Right hindlimb (tissue), 1 donor: ENCODE measurements at places on chromosomes 4 and X.

DNA sequence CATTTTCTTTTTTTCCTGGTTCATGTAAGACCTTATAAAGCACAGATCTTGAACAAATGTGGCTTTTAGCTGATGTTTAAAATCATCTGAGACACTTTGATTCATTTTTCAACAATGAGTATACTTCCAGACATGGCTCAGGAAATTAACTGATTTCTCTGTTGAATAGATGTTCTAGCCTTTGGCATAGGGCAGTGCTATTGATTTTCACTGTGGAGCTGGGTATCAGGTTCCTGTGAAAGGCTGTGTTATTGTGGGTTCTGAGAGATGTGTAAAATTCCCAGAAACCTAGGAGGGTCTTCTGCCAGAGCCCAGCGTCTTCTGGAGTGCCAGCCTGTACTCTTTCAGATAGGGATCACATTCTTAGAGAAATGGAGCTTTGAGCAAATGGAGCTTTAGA lies 278.9 kb downstream of the EPHA5 start:
- DNase-seq, result no peak

DNA sequence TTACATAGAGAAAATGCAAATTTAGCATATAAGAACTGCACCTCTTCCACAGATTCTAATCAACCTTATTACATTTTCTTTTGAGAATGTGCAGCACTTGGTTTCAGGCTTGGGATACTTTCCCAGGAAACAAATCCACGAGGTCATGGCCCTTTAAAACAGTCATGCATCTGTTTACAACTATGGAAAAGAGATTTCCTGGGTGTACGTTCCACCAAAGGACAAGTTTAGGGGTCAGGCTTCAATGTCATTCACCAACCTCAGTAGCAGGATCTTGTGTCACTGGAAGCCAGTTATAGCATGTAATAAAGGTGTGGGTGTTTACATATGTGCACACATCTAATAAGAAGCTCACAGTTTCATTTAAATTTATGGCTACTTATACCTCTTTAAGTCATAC lies 30.7 kb downstream of the EREG start:
- DNase-seq, result no peak

DNA sequence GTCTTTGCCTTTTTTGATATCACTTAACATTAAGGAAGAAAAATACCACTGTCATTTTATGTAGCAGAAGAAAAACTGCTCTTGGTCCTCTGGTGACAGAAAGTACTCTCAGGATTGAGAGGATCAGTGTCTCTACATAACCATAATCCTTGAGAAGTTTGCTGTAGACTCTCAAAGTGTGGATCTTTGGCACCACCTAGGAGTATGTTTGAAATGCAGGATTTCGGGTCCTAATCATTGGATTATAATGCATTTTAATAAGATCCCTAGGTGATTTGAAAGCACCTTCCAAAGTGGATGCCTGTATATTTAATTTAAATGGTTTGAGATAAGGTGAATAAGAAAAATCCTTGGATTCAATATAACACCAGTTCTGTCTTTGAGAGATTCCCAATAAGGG lies 23.2 kb downstream of the MOB1B start:
- DNase-seq, result no peak

DNA sequence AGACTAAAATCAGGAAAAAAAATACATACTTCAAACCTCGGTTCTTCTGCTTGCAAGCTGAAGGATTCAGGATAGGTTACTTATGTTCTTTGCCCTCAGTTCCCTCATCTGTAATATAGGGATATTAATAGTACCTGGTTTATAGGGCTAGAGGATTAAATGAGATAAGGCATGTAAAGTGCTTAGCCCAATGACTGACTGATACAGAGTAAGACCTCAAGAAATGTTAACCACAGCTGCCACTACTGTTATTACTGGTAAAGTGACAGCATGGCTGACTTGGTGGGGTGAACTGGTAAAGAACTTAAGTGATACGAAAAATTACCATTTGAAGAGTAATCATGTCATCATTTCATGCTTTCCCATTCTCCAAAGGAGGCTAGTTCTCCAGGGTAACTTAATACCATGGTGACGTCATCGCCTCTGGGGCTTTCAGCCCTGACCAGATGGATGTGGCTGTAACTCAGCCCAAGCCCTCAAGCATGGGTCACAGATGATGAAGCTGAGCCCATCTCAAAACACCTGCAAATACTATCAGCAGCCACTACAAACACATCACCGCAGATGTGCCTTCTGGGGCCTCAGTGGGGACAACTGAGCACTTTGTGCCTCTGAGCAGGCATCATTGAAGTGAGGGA lies 44.5 kb upstream of the SCML1 start:
- no peak for DNase-seq

DNA sequence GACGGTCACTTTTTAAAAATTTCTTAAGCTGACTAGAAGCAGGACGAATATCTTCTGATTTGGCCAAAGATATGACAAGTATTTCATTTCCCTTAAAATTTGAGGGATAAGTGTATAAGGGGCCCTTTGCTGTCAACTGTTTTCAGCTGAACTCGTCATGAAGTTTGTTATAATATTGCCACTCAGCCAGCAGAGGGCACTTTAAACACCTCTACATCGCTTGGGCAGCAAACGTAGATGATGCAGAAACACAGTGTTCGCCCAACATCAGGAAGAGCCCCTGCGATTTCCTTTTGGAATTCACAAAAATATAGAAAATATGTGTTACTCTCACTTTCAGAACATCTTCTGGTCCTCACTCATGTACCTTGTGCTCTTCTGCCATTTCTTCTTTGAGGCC lies 435.7 kb upstream of the FMR1 start:
- no peak for DNase-seq

GRCh38 chrX:118523920-118524319 lies 28.3 kb downstream of the DOCK11 start:
- DNase-seq, result no peak

GRCh38 chr4:98864560-98864959 lies 64.4 kb downstream of the EIF4E start:
- DNase-seq, result no peak

GRCh38 chr4:175531405-175532091 lies 280.5 kb downstream of the GPM6A start:
- no peak for DNase-seq

- no peak for DNase-seq
These were observed 323.2 kb upstream of the INTU start for GRCh38 chr4:127309369-127310102.

DNA sequence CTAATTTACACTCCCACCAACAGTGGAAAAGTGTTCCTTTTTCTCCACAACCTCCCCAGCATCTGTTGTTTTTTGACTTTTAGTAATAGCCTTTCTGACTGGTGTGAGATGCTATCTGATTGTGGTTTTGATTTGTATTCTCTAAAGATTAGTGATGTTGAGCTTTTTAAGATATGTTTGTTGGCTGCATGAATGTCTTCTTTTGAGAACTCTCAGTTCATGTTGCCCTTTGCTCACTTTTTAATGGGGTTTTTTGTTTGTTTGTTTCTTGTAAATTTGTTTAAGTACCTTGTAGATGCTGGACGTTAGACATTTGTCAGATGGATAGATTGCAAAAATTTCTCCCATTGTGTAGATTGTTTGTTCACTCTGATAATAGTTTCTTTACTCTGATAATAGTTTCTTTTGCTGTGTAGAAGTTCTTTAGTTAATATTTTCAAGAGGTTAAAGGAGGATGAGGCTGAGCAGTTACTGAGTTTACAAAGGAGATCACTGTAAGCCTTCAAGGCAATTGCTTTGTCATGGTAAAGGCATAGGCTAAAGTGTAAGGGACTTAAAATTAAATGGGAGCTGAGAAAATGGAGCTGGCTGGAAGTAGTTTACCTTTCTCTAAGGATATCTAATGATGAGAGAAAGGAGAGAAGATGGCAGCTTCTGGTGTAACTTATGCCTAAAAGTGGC lies 323.4 kb downstream of the PCDH7 start:
- no peak for DNase-seq

DNA sequence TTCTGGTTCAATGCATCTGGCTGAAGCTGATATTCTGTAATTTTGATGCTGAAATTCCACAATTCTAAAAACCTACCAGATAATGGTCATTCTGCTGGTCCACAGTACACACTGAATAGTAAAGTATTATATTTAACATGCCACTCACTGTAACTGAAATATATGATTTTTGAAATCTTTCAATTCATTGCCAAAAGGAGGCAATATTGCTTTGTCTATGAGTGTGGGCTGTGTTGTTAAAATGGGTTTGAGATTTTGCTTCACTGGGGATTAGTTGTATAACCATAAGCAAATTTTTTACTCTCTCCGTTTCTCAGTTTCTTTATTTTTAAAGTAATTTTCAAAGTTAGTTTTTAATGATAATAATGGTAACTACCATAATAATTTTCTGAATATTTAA lies 1404.1 kb upstream of the IGFBP7 start:
- DNase-seq, result no peak

GRCh38 chr4:83231620-83232076 lies 53.0 kb downstream of the COQ2 start:
- no peak for DNase-seq

DNA sequence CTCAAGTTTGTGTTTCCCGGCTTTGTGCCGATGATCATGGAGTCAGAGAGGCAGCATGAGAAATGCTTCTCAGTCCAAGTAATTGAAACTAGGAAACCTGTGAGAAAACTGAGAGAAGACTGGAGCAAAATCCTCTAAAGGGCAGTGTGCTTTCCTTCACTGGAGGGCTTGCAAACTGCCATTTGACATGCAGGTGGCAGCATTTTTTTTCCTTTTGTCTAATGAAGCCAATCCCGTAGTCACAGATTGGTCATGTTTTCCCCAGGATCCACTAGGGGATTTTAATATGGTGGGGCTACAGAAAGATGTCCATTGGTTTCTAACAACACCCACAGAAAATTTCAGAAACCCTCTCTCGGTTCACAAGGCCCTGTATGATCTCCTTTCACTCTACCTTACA lies 117.4 kb upstream of the NUDT10 start:
- DNase-seq, result no peak

- peak; percentile 14 for DNase-seq
These were observed 134.1 kb downstream of the OR13H1 start for GRCh38 chrX:131677655-131678628.

GRCh38 chr4:57159866-57160265 lies 49.7 kb upstream of the IGFBP7 start:
- DNase-seq, result no peak

DNA sequence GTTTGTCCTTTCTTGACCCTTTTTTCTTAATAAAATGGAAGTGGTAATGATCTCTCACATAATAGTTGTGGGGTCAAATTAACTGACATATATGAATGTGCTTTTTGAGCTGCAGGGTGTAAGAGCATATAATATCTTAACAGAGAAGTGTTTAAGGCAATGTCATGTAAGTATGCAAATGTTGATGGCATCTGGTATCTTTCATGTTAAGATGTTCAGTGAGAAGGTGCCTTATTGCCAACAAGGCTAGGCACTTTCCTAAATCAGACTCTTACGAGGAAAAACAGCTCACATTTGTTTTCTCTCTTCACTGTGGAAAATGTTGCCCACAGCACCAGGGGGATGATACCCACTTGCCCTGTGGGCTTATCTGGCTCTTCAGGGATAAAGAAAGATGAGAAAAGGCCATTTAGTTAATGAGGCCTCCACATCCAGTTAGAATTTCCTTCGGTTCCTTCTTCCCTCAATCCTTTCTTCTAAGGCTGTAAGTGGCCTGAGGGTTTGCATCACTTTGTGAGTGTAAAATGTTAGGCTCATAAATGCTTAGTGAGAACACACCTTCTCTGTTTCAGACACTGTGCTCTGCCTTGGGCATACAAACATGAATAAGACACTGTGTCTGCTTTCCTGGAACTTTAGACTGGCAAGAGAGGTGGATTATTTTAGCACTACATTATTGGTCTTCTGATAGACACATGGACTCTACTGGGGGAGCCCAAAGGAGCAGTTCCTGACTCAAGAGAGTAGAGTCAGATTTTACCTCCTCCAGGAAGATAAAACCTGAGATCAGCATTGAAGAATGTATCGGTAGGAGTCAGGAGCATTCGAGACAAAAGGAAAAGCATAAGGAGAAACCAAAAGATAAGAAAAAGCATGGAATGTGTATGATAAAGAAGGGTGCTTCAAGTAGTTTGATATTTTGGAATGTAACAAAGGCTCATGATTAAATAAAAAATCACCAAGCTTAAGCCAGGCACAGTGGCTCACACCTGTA lies 135.5 kb downstream of the SOWAHB start:
- no peak for DNase-seq

DNA sequence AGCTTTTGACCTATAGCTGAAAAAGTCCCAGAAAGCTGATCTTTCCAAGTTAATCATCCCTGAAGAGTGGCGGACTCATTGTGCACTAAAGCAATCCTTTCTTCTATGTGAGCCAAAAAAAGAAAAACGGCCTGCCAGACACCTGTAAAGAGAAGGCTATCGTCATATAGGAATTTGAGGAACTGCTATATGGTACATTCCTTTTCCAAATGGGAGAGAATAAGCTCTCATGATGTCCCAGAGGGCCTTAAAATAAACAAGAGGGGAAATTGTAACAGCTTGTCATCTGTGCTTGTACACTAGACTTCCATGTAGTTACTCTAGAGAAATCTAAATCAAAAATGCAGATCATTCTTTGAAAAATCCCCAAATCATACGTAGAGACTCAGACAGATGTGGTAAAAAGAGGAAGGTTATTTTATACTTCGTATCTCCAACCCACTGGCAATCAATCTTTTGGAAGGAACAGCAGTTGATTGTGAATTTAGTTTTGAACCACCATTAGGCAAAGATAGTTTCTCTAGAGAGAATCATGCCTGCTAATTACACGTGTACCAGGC lies 26.1 kb downstream of the GPR174 start:
- no peak for DNase-seq

GRCh38 chr4:14771094-14771493 lies 231.2 kb upstream of the CPEB2 start:
- DNase-seq, result no peak

GRCh38 chr4:5280828-5281227 lies 229.5 kb downstream of the STK32B start:
- no peak for DNase-seq

DNA sequence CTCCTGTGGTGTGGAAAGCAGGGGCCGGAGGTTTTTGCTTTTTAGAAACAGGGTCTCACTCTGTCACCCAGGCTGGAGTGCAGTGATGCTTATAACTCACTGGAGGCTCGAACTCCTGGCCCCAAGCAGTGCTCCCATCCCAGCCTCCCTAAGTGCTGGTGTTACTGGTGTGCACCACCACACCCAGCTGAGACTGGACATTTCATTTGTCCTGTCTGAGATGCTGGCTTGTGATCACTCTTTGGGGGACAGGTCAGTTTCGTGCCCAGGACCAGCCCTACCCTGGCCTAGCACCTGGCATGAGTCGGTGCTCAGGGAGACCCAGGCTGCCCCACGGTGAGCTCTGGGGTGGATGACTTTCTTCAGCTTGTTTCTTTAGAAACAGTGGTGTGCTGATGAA lies 11.3 kb downstream of the PSAPL1 start:
- no peak for DNase-seq

DNA sequence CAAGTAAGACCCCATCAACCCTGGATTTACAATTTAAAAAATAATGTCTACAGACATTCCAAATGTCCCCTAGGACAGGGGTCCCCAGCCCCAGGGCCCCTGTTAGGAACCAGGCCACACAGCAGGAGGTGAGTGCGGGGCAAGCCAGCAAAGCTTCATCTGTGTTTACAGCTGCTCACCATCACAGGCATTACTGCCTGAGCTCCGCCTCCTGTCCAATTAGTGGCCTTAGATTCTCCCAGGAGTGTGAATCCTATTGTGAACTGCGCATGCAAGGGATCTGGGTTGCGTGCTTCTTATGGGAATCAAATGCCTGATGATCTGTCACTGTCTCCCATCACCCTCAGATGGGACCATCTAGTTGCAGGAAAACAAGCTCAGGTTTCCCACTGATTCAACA lies 146.1 kb downstream of the ATP10D start:
- no peak for DNase-seq
